Cardiac muscle cell (in vitro differentiated cells and primary cell): ENCODE measurements at places on chromosomes 1 and 21.

DNA sequence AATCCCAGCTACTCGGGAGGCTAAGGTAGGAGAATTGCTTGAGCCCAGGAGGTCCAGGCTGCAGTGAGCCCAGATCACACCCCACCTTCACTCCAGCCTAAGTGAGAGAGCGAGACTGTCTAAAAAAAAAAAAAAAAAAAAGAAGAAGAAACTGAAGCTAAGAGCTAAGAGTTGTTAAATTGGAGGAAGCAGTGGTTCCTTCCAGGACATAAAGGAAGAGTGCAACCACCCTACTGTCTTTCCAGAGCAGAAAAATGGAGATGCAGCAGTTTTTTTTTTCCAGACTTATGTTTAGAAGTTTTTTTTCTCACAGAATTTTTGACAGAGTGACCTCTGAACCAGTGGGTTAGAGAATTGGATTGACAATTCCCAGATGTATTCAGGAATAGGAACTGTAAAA, 88.7 kb downstream of the HLX start:
- no peak for DNase-seq

DNA sequence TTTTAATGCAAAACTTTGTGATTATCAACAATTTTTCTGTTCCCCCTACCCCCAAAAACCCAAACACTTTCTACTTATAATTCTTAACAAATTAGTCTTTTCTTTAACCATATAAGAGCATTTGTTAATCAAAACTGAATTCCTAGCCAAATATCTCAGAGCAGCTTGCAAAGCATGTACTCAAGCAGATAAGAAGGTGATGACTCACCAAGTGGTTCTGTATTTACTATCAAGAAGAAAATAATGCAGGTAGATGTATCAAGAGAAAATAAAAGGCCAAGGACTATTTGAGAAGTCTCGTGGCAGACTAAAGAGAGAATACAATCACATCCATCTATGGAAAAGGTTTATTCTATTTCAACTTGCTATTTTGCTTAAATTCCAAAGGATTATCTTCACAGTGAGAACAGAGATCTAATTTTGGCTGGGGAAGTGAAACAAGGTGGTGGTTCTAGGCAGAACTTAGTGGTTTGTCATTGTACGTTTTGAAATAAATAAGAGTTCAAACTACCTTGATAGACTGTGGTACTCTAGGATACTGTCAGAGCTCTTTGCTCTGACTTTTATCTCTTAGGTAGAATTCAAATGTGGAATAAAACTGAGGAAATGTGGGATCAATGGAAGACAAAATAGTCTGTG, 94.7 kb upstream of the NRIP1 start:
- peak; percentile 55 for DNase-seq

- DNase-seq: no peak
Observed at GRCh38 chr1:4046836-4047461, 146.9 kb upstream of the C1orf174 start.

DNA sequence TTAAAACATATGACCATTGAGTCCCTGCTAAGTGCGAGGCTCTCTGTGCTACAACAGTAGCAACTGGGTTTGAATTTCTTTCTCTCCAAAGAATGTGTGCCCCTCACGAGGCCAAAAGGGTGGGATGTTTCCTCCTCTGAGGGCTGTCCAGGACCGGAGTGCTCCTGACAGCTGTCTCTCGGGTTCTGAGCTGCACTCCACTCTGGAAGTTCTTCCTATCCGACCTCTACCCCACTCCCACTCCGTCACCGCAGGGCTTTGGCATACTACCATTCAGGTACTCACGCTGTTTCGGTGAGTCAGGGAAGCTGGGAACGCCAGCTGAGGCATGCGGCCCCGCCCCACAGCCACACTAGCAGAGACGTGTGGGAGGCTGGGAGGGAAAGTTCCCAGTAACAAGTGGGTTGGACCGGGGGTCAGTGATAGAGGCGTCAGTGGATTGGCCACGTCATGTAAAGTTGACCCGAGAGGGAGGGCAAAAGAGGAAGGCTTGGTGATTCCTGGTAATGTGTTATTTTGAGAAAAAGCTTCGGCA, 705 bp upstream of the SLC50A1 start:
- DNase-seq: peak; percentile 97

DNA sequence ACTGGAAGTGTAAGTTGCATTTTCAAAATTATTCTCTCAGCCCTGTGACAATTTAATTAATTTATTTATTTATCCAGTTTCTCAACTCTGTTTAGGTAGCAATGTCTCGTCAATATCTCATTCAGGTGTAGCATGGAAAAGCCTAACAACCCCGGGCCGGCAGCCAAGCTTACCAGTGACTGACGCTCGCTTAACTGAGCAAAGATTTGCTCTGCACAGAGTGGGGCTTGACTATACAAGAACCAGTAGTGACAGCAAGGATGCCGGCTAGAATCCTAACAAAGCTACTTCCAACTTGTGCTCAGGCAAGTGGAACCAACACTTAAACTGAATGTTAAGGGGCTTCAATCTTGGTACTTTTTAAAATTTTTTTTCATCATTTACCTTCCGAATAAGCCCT, 80.9 kb upstream of the ESRRG start:
- DNase-seq: no peak

- DNase-seq: no peak
Observed at GRCh38 chr1:117592155-117592554, 13.7 kb upstream of the TENT5C start.

- no peak for DNase-seq
Observed at GRCh38 chr1:239655023-239655422, 268.7 kb downstream of the CHRM3 start.
